Stimulated activated CD4-positive, alpha-beta T cell treated with anti-CD3 and anti-CD28 coated beads, Interleukin-15, amount 100 ng/mL, for 1 hour (primary cell): ENCODE measurements at places on chromosomes 6 and 20.

GRCh38 chr6:36914227-36914794 is 28.6 kb downstream of the C6orf89 start:
- DNase-seq, result peak; percentile 13

DNA sequence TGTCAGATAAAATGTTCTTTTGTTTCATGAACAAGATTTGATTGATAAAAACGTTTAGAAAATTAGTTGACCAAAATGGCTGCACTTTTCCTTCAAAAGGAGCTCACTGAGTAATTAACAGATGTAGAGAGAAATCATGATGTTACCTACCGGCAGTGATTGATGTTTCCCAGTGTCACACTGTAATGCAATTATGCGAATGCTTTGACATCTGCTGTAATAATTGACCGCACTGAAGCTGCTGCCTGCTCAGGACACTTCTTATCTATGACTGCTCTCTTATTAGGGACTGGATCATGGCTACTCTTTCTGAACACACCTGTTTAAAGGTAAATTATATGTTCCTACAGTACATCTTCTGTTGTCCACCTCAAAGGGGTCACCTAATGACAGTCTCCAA is 94.6 kb downstream of the GPR63 start:
- DNase-seq, result no peak

GRCh38 chr20:46255440-46256104 is 52.7 kb downstream of the CDH22 start:
- no peak for DNase-seq

GRCh38 chr20:57433657-57434389 is 42.6 kb downstream of the RBM38 start:
- no peak for DNase-seq

DNA sequence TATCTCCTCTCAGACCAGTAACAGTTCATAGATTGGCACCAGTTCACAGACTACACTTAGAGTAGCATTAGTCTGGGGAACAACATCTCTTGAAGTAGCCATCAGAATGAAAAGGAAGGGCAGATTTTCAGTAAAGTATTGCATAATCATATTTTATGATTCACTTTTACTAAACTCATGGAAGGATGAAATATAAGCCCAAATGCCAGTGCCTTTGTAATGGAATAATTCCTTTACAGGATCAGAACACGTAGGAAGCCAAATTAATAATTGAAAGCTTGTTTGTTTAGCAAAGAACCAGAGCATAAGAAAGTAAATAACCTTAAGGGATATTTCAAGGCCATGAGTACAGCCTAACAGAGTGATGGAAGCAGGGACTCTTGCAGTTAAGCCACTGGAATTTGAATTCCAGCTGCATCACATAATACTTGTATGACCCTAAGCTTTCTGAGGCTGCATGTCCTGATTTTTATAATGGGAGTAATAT is 11.4 kb upstream of the LOC128125822 start:
- DNase-seq, result no peak

DNA sequence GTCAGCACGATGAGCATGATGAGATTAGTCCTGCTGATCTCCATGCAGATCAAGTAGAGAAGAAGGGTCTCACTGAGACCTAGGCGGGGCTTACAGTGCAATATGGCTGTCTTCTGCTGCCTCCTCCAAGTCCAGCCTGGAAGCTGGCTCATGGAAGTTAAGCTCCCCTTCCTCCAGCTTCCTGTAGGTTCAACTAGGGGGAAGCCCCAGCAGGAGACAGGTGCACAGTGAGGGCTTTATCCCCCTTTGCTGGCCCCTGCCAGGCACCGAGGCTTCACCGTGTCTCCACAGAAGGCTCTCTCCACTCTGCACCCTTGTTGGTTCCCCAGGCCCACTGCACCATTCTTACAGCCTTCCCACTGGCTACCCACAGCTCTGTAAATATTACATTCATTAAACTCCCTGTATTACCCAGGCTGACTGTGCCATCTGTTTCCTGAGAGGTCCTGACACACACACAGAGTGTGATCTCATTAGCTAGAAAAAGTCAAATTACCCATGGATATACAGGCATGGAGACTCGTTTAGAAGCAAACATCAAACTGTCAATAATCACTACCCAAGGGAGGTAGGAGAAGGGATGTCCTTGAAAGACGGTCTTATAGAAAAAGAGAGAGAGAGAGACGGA is 90.4 kb downstream of the SLC2A10 start:
- no peak for DNase-seq

DNA sequence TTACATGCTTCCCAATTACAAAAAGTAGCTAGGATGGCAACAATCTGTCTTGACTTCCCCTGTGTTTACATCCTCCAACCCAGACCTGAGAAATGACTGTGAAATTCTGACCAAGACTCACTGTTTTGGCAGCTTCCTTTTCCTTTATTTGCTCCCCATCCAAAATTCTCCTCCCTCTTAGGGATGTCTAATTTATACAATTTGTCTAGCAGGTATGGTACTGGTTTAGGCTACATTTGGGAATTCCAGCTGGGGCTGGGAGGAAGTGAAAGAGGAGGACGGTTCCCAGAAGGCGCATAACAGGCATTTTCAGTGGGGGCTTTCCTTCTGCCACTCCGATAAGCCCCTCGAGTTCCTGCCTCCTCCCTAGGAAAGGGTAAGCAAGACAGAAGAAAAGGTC is 231.5 kb upstream of the BTBD3 start:
- DNase-seq, result no peak
